Epithelial cell of esophagus (primary cell): ENCODE measurements at places on chromosomes 16 and 17.
A peak's percentile ranks its signal among the peaks of the same experiment; 100 is the strongest.

DNA sequence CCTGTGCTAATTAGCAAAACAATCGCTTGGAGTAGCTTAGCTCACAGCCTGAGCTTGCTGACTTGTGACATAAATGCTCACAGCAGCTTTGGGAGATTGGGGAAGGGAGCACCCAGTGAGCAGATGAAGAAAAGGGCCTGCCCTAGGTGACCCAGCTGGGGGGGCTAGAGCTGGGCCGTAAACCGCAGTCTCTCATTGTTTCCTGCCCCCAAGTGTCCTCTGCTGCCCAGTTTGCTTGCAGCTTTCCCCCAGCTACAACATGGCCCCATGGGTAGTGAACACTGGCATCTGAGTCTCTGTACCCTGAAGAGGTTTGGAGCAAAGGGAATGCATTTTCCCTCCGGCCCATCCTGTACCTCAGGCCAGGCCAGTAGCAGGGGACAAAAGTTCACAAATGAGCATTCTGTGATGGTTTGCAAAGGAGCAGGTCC, 349.4 kb downstream of the SLC39A11 start:
- no peak for DNase-seq

DNA sequence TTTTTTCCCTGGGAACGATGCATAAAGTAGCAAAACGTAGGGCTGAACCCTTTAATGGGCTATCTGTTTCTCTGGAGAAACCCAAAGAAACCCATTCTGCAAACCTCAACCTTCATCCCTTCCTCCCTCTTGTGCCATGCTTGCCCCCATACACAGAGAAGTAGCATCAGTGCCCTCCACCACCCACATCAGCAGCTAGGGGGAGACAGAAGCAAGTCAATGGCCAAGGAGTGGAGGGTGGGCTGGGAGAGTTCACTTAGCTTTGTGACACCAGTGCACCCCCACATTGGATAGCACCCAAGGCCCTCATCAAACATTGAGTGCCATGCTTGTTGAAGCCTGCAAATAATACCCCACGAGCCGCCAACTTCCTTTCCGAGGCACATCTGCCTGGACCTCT, 282.4 kb downstream of the ABCC12 start:
- no peak for DNase-seq

DNA sequence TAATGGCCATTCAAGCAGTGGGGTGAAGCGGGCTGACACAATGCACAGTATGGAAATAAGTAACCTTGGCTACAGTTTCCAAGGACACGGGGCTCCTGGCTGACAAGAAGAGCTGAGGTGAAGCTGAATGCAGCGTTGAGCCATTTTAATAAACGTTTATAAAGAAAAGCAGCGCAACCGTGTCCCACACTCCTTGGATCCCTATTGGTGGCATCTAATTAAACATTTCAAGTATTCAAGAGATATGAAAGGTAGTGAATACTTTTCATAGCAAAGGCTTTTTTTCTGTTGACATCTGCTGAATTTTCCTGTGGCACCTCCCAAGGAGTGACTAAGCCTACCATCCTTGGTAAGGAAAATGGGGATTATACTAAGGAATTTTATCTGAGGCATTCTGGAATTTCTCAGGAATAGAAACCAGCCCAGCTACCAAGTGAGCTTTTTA, 26.5 kb downstream of the DUSP14 start:
- DNase-seq: peak; percentile 48

GRCh38 chr16:3999479-4000325, 116.5 kb downstream of the ADCY9 start:
- no peak for DNase-seq

GRCh38 chr17:16345565-16345964, 7.7 kb downstream of the CENPV start:
- no peak for DNase-seq

DNA sequence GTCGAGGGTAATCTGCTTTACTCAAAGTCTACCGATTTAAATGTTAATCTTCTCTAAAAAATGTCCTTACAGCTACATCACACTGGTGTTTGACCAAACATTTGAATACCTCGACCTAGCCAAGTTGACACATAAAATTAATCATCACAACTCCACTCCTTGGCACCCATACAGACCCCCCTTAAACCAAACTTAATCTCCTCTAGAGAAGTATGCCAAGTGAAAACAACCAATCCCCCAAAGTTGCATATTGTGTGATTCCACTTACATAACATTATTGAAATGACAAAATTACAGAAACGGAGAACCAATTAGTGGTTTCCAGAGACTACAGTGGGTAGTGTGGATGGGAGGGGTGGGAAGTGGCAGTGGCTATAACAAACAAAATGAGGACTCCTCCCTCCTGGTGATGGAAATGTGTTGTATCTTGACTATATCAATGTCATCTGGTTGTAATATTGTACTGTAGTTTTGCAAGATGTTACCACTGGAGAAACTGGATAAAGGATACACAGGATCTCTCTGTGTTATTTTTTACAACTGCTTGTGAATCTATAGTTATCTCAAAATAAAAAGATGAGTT, 39.4 kb downstream of the CAPNS2 start:
- no peak for DNase-seq

DNA sequence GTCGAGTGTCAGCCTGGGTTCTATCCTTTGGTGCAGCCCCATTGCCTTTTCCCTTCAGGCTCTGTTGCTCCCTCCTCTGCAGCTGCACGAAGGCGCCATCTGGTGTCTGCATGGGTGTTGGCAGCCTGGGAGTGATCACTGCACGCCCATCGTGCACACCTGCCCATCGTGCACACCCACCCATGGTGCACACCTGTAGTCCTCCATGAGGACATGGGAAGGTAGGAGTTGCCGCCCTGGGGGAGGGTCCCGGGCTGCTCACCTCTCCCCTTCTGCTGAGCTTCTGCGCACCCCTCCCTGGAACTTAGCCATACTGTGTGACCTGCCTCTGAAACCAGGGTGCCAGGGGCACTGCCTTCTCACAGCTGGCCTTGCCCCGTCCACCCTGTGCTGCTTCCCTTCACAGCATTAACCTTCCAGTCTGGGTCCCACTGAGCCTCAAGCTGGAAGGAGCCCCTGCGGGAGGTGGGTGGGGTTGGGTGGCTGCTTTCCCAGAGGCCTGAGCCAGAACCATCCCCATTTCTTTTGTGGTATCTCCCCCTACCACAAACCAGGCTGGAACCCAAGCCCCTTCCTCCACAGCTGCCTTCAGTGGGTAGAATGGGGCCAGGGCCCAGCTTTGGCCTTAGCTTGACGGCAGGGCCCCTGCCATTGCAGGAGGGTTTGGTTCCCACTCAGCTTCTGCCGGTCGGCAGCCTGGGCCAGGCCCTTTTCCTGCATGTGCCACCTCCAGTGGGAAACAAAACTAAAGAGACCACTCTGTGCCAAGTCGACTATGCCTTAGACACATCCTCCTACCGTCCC, 2.9 kb downstream of the CTRL start:
- DNase-seq: peak; percentile 70

- no peak for DNase-seq
Measured at GRCh38 chr16:85901110-85901509, 2.1 kb downstream of the IRF8 start.

GRCh38 chr16:67562526-67562917, at the start of gene CTCF:
TSS of gene CTCF (plus strand) at chr16:67562526. CDS start at chr16:67610833, 48,307 bp downstream.
- DNase-seq: peak; percentile 88

DNA sequence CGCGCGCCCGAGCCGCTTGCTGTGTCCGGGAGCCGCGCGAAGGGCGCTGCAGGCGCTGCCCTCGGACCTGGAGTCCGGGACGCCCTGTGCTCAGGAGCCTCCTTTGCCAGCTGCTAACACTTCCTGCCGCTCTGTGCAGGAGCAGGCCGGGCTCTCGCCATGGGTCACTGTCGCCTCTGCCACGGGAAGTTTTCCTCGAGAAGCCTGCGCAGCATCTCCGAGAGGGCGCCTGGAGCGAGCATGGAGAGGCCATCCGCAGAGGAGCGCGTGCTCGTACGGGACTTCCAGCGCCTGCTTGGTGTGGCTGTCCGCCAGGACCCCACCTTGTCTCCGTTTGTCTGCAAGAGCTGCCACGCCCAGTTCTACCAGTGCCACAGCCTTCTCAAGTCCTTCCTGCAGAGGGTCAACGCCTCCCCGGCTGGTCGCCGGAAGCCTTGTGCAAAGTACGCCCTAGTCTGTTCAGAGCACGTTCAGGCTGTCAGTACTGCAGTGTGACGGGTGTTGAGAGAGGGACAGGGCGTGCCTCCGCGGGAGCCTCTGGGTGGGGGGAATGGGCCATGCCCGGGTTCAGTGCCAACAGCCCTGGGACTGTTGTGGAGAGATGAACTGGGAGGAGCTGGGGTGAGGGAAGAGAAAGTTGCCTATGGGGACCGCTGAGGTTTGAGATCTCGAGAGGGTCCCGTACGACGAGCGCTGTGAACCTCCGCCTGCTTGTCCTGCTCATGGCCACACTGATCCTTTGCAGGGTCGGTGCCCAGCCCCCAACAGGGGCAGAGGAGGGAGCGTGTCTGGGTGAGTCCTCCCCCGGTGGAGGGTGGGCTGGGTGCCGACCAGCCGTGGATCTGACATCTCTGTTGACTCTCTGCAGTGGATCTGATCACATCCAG, 1.3 kb downstream of the ZNF276 start:
- DNase-seq: peak; percentile 85

GRCh38 chr16:364595-365491, 5.5 kb downstream of the MRPL28 start:
- DNase-seq: no peak

DNA sequence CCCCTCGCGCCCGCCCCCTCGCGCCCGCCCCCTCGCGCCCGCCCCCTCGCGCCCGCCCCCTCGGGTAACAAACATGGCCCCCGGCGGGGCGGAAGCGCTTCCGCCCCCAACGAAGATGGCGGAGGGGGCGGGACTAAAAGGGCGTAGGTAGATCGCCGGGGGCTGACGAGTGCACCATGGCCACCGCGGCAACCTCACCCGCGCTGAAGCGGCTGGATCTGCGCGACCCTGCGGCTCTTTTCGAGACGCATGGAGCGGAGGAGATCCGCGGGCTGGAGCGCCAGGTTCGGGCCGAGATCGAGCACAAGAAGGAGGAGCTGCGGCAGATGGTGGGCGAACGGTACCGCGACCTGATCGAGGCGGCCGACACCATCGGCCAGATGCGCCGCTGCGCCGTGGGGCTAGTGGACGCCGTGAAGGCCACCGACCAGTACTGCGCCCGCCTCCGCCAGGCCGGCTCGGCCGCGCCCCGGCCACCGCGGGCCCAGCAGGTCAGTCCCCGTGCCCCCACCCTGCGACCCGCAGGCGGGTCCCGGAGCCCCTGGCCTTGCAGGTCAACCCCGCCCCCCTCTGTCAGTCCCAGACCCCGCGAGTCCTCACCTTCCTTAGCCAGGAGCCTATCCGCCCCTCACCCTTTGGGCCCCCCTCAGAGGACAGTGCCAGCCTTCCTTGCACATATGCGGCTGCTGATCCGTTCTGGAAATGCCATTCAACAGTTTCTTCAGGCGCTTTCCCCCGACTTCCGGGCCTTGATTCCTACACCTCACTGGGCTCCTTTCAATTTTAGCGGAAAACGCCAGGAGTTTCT, at the start of gene COG1:
Gene COG1 (plus strand): TSS at position 162 of the 808 bp plus-strand sequence. CDS start 15 bp downstream, at position 177.
- peak; percentile 91 for DNase-seq

- DNase-seq: no peak
Measured at GRCh38 chr17:55177855-55178217, 86.9 kb upstream of the HLF start.

DNA sequence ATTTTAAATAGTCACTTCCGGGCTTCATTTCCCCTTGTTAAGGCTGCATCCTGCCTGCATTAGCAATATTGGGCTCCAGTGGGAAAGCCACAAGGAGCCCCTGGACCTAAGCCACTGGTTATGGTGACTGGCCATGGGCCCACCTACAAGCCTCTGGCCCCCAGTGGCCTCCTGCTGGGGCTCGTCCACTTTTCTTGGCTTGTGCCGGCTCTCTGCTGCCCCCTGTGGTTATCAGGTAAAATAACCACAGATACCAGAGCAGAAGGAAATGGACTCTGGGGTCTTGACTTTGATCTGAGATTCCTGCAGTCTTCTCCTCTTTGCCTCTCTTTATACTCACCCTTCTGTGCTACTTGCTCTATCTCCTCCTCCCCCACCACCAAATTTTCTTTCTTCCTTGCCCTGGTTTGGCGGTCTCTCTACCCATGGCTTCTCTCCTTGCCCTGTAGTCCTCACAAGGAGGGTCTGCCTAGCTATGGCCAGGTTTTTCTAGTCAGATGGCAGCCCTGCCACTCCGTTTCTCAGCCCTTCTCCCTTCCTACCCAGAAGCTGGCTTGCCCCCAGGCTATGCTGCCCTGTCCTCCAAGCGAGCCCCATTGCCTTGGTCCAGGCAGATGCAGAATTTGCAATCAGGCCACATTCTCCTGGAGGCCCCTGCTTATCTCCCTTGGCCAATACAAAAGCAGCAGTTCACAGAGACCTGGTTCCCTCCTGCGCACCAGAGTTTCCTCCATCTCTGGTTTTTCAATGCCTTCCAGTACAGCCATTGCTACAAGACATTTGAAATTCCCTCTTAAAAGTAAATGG, 82.9 kb upstream of the RCVRN start:
- no peak for DNase-seq

DNA sequence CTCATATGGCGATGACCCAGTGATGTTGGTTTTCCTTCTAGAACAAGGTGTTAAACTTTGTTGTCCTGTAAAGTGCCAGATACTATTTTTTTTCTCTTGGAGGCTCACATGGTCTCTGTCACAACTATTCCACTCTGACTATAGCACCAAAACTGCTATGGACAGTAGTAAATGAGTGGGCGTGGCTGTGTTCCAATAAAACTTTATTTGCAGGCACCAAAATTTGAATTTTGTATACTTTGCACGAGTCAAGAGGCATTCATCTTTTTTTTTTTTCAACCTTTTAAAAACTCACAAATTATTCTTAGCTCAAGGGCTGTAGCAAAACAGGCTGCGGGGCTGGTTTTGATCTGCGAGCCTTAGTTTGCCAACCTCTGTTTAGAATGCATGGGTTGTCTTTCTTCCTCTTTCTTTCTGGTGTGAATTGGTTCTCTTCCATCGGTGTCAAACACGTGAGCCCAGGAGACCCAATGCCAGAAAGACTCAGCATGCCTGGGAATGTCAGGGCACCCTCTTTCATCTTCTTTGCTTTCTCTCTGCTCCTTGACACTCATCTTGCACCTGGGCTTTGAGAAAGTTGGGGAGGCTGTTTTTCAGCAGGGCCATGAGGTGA, 2.1 kb downstream of the SYT17 start:
- no peak for DNase-seq

DNA sequence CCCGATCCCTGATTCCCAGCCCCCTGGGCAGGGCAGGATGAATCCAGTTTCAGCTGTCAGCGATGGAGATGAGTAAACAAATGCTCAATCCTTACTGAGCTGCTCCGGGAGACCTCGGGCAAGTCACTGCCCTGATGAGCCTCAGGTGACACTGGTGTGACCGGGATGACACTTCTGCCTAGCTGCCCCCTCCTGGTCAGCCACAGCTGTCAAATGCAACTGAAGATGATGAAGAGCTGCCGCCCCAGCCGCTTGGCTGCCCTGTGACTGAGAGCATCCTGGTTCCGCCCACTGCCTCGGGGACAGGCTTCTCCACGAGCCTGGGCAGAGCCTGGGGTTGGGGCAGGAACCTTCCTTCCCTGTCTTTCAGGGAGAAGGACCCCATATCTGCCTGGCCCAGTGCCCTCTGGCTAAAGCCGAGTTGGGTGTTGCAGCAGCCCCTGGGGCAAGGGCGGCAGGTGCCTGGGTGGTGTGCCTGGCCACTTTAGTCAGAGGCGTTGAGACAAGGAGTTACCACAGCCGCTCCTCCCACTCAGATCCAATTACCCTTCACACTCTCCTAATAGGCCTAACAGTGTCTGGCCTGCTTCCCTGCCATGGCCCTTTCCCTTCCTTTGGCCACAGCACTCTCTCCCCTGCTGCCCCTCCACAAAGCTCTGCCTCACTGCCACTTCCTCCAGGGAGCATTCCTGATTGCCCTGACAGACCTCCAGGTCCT, 5.5 kb downstream of the CCL17 start:
- DNase-seq: peak; percentile 42
